NCI-H187 (cell line): ENCODE measurements at places on chromosomes 11 and 22.

GRCh38 chr22:42472671-42473070 lies 40.5 kb upstream of the NFAM1 start:
- no peak for DNase-seq

GRCh38 chr22:30348809-30349208 lies 7.9 kb downstream of the SF3A1 start:
- DNase-seq: no peak

DNA sequence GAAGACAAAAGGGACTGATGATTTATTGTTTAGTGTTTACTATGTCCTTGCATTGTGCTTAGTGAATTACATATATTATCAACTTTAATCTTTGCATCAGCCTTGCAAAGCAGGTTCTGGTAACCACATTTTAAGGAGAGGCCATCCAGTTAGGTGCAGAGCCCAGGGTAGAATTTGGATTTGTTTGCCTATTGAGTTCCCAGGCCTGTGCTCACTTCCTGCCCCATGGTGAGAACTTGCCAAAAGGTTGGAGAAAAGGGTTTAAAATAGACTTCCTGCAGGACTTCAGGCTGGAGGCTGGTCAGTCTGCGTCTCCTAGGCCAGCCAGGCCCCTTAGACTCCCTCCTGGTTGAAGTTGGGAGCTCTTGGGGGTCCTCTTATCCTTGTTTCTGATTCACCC lies 72.1 kb downstream of the ATXN10 start:
- no peak for DNase-seq

DNA sequence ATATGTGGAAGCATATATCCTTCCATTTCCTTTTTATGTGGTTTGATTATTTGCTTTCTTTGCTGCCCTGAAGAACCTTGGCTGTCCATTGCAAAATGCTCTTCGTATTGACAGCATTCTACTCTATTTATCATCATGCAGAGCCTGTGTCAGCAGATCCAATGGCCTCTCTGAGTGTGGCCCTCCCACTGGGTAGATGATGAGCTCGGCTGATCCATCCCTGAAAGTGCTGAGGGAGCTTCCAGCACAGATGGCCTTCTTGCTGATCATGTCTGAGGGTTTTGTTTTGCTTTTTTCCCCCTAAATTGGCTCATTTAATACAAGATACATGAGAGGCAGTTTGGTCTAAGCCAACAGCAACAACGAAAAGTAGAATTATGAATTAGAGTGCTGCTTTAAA lies 181.0 kb downstream of the GRIA4 start:
- no peak for DNase-seq

DNA sequence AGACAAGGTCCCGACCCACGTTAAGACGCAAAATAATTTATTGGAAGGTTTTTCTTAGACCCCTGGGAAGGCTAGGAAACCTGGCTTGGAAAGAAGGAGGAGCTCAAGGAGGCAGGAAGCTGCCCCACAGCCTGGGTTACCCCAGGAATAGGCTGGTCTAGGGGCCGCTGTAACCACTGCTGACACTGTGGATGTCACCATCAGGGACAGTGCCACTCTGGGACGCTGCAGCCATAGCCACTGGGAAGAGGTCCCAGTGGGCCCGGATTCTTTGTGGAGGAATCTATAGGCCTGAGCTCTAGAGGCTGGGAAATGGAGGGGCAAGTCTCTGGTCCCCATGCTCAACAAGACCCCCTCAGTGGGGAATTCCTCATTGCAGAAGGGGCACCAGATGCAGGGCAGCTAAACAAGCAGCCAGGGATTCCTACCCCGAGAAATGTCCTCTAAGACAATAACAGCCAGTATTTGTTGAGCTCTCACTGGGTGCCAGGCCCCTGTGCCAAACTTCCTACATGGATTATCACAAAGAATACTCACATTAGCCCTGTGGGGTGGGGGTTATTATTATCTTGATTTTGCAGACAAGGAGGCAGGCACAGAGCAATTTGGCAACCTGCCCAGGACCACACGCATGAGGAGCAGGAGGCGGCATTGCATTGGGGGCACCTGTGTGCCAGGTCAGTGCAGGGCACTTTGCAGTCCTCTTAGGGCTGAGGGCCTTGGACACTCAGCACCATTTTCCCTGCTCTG lies 19.5 kb upstream of the CHKA start:
- no peak for DNase-seq
